ENCODE measurements at places on chromosomes 13 and 19.

- DNase-seq = no peak
These were observed 9.4 kb downstream of the TIMM13 start for GRCh38 chr19:2417881-2418406.

DNA sequence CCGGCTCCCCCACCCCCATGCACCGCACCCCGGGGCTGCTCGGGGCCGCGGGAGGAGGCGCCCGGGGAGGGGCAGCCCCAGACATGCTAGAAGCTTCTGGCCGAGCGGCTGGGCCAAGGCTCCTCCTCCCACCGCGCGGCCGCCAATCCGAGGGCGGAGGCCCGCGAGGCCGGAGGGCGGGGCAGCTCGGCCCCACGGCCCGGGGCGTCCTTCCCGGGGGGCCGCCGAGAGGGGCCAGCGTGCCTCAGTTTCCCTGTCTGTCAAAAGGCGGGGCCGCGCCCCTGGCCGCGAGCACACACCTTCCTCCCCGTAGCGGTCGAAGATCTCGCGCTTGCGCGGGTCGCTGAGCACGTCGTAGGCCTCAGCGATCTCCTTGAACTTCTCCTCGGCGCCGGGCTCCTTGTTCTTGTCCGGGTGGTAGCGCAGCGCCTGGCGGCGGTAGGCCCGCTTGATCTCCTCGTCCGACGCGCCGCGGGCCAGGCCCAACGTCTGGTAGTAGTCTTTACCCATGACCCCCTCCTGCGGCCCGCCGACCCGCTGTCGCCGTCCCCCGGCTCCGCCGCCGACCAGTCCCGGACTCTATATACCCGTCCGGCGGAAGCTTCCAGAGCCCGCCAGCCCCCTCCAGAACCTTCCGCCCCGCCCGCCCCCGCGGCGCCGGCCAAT is at the start of gene DNAJB1:
Gene DNAJB1 (minus strand): TSS at position 558 of the 666 bp plus-strand sequence. CDS start 48 bp downstream, at position 510.
- DNase-seq = peak; percentile 58

DNA sequence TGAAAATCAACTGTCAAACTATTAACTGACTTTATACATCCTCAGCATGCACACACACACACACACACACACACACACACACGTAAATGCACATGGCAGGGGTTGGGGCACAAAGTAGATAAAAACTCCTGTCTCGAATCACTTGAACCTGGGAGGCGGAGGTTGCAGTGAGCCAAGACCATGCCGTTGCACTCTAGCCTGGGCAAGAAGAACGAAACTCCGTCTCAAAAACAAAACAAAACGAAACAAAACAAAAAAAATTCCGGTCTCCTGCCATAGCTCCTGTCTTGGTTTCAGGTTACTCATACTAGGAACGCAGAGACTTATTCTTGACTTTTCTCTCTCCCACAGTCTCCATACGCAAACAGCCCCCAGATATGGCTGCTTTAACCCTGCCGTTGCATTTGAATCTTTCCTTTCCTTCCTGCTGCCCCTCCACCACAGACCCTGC is 148.9 kb downstream of the SHISA2 start:
- no peak for DNase-seq

- no peak for DNase-seq
These were observed 36.3 kb downstream of the EFNB2 start for GRCh38 chr13:106499113-106499512.

GRCh38 chr19:41910992-41911888 is 17.0 kb downstream of the ERFL start:
- DNase-seq = no peak

DNA sequence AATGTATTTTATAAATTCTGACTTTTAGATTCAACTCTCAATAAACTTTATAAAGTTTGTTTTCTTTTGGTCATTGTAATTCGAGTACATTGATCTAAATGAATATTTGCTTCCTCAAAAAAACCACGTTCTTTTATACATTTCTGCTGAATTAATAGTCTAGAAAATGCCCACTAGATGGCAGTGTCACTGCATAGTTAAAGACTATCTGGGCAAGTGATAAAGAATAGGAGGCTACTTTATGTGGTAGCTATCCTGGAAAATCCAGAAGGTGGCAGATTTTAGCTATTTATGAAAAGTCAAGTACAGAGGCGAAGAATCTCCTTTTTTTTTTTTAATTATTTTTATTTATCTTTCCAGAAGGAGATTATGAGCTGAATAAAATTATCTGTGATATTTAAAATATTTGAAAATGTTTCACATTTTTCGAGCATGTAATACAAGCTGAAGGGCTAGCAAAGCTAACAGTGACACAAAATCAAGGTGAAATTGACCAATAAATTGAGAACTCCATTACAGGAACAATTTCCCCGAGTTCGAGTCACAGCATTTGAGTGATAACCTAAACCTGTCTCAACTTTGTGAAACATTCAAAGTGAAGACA is 221.8 kb downstream of the OLFM4 start:
- DNase-seq = peak; percentile 2

DNA sequence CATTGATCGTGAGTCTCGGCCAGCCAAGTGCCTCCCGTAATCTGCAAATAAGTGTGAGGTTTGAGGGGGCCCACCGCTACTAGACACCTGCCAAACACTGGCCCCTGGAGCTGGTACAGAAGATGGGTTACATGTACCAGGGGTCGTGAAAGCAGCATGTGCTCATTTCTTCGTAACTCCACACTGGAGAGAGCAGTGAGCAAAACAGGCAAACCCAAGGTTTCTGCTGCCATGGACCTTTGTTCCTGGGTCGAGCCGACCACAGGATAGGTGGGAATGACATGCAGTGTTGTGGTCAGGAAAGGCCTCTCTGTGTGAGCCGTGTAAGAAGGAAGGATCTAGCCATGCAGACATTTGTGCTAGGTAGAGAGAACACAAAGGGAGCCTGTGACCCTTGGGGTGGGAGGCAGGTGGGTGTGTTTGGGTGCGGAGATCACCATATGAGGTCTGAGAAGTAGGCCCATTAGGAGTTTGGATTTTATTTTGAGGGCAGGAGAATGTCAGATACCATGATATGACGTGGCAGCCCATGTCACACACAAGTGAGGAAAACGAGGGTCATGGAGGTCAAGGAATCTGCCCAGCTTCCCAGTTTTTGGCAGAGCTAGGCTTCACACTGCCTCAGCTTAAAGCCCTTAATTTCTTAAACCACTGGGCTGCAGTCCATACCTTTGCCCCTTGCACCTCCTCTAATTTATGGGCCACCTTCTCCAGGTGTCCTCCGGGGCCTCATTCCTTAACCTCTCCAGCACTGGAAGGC is 919 bp downstream of the GTF3A start:
- no peak for DNase-seq

- no peak for DNase-seq
These were observed 450 bp downstream of the FBXW9 start for GRCh38 chr19:12695997-12696365.

DNA sequence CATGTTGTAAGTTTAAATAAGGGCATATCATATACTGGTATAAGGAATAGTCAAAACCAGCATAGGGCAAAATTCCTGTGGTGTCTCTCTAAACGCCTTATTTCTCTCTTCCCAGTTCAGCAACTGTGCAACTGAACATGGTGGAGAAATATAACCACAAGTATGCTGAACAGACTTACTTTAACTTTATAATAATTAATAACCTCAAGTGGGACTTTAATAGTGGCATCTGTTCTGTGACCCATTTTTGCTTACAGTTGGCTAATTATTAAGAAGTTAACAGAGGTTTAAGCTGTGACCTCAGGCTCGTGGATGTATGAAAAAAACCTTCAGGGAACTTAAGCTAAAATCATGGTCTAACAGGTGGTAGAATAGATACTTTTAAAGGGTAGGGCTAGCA is 54.3 kb downstream of the MICU2 start:
- no peak for DNase-seq
